ENCODE measurements at places on chromosomes 5 and 9. TPM values are rescaled to one million over a fixed set of nuclear protein-coding genes. Genes with fewer than 3 reads are reported as not detected.
A peak's percentile ranks its signal among the peaks of the same experiment; 100 is the strongest.

- no peak for DNase-seq
- no peak overlapping the region for H3K4me3 ChIP-seq
- no peaks in the 10 kb centered on the region for H3K27me3 ChIP-seq
Measured at GRCh38 chr5:179376701-179377420, 31.6 kb upstream of the ADAMTS2 start.

DNA sequence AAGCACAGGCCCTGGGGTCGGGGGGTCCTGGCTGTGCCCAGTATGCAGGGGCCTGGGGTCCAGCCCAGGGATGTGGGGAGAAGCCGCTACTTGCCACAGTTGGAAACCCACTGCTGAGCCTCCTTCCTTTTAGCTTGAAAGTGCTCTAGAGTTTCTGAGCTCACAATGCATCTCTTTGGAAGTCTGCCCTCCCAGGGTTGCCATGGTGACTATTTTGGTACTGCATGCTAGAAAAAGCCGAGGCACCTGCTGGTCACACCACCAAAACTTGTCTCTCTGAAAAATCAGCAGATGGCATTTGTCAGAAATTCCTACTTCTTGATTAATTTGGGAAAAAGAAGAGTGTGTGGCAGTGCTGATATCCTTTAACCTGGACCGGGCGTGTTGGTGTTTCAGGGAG lies 151.8 kb downstream of the SEC61B start:
- H3K4me3 ChIP-seq: no peak overlapping the region
- no peaks in the 10 kb centered on the region for H3K4me1 ChIP-seq
- DNase-seq: no peak
- H3K36me3 ChIP-seq: no peaks in the 10 kb centered on the region
- peaks cover 42% of the 10 kb centered on the region for H3K27me3 ChIP-seq
- H3K27ac ChIP-seq: no peak overlapping the region

DNA sequence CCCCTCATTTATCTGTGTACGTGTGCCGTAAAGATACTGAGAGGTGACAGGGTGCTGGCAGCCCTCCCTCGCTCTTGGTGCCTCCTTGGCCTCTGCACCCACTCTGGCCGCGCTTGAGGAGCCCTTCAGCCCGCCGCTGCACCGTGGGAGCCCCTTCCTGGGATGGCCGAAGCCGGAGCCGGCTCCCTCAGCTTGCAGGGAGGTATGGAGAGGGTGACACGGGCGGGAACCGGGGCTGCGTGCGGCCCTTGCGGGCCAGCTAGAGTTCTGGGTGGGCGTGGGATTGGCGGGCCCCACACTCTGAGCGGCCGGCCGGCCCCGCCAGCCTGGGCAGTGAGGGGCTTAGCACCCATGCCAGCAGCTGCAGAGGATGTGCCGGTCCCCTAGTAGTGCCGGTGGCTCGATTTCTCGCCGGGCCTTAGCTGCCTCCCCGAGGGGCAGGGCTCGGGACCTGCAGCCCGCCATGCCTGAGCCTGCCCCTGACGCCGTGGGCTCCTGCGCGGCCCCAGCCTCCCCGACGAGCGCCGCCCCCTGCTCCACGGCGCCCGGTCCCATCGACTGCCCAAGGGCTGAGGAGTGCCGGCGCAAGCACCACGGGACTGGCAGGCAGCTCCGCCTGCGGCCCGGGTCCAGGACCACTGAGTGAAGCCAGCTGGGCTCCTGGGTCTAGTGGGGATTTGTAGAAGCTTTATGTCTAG lies 21.6 kb downstream of the NKX2-5 start:
- no peak overlapping the region for H3K4me3 ChIP-seq
- no peak overlapping the region for H3K27ac ChIP-seq
- H3K27me3 ChIP-seq: peaks cover 12% of the 10 kb centered on the region
- no peak for DNase-seq
- H3K4me1 ChIP-seq: no peaks in the 10 kb centered on the region

DNA sequence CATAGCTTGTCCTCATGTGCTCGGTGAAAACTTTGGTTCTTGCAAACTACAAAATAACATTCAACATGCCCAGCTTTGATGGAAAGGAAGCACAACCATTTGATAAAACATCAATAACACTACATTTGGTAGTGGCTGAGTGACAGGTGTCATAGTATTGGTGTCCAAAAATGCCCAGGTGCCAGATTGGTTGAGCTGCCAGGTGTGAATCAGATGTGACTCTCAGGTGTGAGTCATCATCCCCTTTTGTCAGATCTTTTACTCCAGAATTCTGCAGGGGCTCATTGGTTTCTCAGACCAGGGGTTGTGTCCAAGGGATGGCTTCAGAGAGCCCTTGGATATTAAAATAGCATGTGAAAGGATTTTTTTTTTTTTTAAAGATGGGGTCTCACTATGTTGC lies 22.5 kb upstream of the POMT1 start:
- H3K4me1 ChIP-seq: peaks cover 2% of the 10 kb centered on the region
- H3K27me3 ChIP-seq: no peaks in the 10 kb centered on the region
- no peak overlapping the region for H3K4me3 ChIP-seq
- peaks cover 43% of the 10 kb centered on the region for H3K36me3 ChIP-seq
- H3K27ac ChIP-seq: no peak overlapping the region

DNA sequence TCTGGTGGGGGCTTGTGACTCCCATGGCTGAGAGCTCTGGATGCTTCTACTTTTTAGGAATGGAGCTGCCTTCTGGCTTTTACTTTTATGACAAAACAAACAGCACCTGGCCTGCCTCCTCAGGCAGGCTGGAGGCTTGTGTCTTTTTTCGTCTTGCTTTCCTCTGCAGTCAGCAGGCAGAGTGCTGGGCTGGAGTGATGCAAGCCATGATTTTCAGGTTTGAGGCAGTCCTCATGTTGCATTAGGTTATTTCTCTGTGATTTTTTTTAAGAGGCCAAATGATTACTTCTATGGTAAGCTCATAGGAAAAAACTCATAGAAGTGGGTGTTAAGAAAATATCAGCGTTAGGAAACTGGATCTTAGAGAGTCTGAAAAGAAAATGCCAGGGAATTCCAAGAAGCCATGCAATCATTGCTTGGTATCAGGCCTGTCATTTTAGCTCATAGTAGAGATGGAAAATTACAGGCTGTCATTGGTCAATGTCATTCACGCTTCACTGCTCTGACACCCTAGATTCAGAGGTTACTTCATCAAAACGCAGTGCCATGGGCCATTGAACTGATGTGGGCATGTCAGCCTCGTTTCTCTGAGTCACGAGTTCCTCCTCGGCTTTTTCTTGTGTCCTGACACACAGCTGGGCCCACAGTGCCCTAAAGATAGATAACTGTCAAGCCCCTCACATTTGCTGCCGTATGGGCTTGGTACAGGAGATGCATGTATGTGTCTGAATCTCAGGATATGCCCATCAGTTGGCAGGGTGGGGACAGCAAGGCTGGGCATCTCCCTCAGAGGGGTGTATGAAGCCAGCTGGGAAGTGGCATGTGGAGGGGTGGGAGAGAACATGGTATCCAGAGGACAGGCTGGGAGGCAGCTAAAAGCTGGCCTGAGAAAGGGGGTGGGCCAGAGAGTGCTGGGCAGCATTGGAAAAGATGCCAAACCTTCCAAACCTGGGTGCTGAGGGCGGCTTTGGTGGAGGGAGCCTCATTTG lies 151.8 kb downstream of the HSPA4 start:
- DNase-seq: peak; percentile 12
- no peak overlapping the region for H3K27ac ChIP-seq
- no peaks in the 10 kb centered on the region for H3K4me1 ChIP-seq
- H3K4me3 ChIP-seq: no peak overlapping the region
- H3K27me3 ChIP-seq: peaks cover 15% of the 10 kb centered on the region

Gene SLC6A7
- total RNA-seq: not detected

Gene PCDHGA10
- not detected for total RNA-seq

Gene RNF180
- total RNA-seq: not detected

Gene PDE6A
- total RNA-seq: not detected

Gene ADRA1B
- total RNA-seq: 0.49 TPM

Gene ST8SIA4
- total RNA-seq: 59.3 TPM

Data from activated CD8-positive, alpha-beta memory T cell treated with anti-CD3 and anti-CD28 coated beads, Interleukin-2, amount 10 ng/mL, durations not matched to agents 7 days and 5 days (primary cell).